Lung microvascular endothelial cell (primary cell): ENCODE measurements at places on chromosomes 16 and 17. TPM values are rescaled to one million over a fixed set of nuclear protein-coding genes. Genes with fewer than 3 reads are reported as not detected.

Gene CCDC78
- total RNA-seq: 0.40 and 0.44 TPM in 2 replicates

Gene AIPL1
- total RNA-seq: not detected in 2 replicates

Gene KRT24
- not detected in 2 replicates for total RNA-seq

- DNase-seq: peak; percentile 67
Observed at GRCh38 chr17:39591958-39592954, 15.5 kb downstream of the NEUROD2 start.

- DNase-seq: no peak
Observed at GRCh38 chr16:64094181-64094965, 1027.5 kb downstream of the CDH11 start.

DNA sequence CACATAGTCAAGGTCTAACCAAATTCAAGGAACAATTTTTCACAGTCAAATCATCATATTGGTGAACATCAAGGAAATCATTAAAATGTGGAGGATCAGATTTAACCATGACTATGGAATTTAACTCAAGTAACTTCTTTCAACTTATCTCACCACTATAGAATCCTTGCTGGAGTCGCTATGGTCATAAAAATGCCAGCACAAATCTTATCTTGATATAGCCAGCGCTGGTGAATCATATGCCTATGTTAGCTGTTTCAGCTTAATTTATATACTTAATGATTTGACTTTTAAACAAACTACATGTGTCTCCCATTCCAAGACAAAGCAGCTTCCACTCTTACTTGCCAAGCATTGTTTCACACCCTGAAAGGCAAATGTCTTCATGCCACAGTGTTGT lies 416.4 kb downstream of the CDH11 start:
- DNase-seq: no peak

DNA sequence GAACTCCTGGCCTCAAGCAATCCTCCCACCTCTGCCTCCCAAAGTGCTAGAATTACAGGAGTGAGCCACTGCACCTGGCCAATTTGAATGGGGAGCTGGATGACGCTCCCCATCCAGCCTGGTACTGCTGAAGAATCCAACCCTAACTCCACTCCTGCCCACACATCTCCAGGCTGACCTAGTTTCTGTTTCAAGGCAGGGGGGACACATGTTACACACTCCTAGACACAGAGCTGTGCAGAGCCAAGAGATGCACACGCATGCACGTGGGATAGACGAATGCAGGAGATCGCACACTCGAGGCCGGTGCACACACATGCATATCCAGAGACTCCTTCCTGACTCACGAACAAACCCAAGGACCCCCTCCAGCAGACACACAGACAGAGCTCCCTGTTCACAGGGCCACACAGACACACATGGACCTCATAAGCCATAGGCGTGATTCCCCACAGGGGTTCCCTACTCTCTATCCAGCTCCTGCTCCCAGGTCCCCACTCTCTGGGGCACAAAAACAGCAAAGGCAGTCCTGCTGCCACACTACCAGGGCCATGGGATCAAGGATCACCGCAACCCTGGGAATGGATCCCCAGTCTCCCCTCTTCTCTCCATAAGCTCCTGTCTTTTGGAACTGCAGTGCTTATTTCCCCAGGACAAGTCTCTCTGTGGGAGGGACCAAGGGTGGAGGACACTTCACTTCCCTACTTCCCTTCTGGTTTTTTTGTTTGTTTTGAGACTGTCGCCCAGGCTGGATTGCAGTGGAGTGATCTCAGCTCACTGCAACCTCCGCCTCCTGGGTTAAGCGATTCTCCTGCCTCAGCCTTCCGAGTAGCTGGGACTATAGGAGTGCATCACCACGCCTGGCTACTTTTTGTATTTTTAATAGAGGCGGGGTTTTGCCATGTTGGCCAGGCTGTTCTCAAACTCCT lies 14.4 kb downstream of the EPOP start:
- DNase-seq: peak; percentile 17

GRCh38 chr17:74639704-74640151 lies 16.2 kb upstream of the CD300E start:
- DNase-seq: no peak
